ENCODE measurements at places on chromosomes 13 and 19.

GRCh38 chr13:27170516-27171243 lies 931 bp downstream of the USP12 start:
- peak; percentile 34 for DNase-seq

DNA sequence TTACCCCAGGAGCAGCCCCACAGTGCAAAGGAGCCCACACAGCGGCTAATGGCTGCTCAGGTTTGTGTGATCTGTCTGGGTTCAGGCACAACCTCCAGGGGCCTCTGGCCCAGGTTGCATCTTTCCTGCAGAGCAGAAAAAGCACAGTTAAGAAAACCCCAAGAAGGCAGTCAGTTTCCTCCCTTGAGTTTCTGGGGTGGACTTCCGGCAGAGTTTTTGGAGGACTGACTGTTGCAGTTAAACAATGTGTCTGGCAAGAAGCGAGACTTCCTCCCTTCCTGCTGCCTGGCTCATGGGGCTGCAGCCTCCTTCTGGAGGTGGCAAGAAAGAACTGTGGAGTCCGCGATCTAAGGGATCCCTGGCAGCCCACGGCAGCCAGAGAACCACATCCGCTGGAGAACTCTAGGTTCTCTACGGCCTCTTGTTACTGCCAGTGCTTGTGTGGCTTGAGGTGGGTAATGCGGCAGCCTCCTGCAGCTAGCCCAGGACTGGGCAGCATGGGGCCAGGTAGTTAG lies 114.4 kb downstream of the ZDHHC20 start:
- no peak for DNase-seq

- DNase-seq, result no peak
Observed at GRCh38 chr19:44278181-44278690, 18.6 kb downstream of the ZNF233 start.

DNA sequence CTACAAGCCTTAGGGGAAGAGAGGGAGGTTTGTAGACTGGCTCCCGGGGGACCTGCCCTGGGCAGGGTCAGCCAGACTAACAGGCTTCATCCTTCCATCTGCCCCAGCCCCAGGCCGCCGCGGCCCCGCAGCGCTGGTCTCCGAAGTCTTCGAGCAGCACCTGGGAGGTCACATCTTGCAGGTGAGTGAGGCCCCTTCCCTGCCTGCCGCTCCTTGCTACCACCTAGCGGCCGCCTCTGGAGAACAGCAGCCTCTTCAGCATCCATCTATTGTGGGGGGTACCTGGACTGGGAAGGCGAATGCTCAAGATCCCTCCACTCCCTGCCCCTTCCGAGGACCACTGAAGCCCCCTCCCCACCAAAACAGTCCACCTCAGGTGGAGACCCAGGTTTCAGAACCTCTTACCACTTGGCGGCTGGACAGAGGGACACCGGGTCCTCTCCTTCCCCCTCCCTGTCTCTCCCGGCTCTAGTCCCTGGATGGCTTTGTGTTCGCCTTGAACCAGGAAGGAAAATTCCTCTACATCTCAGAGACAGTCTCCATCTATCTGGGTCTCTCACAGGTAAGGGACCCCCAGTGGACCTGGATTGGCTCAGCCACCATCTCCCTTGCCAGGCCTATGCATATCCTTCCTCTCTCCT lies 12.7 kb downstream of the NPAS1 start:
- DNase-seq, result peak; percentile 70

- DNase-seq, result peak; percentile 83
Observed at GRCh38 chr19:38653028-38653571, 5.7 kb downstream of the ACTN4 start.

- DNase-seq, result no peak
Observed at GRCh38 chr19:1446713-1447481, 3.0 kb upstream of the APC2 start.

DNA sequence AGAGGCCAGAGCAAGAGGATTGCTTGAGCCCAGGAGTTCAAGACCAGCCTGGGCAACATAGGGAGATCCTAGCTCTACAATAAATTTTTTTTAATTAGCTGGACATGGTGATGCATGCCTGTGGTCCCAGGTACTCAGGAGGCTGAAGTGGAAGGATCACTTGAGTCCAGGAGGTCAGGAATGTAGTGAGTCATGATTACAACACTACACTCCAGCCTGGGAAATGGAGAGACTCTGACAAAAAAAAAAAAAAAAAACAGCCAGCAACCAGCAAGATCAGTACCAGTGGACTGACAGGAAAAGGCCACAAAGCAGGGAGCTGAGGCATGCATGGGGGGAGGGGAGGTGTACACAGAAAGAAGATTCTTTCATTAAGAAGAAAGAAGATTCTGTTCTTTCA lies 52.7 kb upstream of the RFXAP start:
- DNase-seq, result no peak

- no peak for DNase-seq
Observed at GRCh38 chr13:67619351-67619994, 389.3 kb upstream of the PCDH9 start.

DNA sequence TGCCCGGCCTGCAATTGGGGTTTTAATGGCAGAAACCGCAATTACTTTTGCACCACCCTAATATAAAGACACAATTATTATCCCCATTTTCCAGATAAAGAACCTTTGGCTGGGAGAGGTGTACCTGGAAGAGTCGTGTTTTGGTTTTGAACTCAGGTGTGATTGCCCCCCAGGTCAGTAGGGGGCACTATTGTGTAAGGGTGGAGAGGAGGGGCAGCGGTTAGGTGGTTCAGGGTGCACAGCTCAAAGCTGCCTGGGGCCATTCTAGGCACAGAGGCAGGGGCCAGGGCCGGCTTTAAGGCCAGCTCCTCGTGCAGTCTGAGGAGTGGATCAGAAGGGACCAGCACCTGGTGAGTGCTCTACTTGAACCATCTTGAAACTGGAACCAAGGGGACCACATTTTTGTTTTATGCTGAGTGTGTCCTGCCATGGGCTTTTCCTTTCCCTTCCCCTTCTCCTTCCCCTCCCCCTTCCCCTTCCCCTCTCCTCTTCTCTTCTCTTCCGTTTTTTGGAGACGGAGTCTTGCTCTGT lies 5.8 kb upstream of the FCGRT start:
- DNase-seq, result peak; percentile 76

- peak; percentile 54 for DNase-seq
Observed at GRCh38 chr19:34145741-34146202, 26.5 kb upstream of the LSM14A start.
